ENCODE measurements at places on chromosomes 3 and 15.

DNA sequence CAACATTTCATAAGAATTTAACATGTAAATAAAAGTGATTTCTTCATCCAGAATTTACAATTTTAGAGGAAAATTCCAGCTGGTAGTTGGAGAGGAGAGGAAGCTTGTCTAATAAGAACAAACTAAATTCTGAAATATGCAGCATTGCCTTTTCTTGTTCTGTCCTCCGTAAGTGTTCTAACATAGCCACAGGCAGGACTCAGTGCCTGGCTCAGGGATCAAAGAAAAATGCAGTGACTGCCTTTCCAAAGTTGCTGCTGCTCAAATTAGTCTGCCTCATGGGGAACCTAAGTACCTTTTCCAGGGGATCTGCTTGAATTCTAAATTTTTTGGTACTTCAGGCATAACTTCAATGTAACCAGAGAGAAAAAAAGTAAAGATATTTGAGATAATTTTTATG is 713.0 kb upstream of the CADM2 start:
- no peak for DNase-seq

DNA sequence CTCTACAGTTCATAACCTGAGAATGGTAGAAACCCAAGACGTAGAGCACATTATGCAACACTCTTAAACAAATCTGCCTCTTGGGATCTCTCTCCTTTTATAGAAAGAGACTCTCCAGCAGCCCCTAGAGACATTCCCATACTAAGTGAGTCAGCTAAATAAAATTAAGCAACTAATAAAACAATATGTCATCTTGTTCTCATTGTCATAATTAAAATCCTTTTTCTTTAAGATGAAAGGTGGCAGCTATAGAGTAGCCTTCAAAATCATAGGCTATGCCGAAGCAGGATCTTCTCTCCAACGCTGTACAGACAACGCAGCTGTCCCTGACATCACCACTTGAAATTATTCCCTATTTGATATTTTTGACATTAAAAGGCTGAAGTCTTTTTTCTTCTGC is 790.0 kb downstream of the FHIT start:
- DNase-seq = no peak

DNA sequence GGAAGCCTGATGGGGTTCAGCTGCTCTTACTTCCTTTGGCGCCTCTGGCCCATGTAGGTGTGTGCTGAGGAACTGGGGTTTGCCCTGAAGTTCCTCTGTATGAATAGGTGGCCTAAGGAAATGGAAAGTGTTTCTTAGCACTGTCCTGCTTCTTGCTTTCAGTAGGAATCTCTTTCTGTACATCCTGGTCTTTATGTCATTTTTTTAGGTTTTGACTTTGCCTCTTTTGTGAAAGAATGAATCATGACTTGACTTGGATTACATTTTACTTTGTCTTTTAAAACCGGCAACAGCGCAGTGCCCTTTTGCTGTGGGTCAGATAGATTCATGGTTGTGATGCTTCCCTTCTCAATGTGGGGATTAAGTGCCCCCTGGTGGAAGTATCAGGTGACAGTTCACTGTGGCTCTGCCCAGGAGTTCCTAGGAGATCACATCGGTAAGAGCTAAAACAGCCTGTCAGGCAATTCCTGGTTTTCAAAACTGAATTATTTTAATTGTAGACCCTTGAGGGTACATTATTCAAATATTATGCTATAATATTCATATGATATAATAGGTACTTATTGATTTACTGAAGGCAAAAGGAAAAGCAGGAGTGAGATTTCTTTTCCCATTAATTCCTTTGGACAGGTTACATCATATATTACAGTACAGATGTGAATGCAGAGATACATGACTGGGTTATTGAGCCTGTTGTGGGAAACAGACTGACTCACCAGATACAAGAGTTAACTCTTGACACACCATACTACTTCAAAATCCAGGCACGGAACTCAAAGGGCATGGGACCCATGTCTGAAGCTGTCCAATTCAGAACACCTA is 95.4 kb downstream of the HCN4 start:
- peak; percentile 38 for DNase-seq

DNA sequence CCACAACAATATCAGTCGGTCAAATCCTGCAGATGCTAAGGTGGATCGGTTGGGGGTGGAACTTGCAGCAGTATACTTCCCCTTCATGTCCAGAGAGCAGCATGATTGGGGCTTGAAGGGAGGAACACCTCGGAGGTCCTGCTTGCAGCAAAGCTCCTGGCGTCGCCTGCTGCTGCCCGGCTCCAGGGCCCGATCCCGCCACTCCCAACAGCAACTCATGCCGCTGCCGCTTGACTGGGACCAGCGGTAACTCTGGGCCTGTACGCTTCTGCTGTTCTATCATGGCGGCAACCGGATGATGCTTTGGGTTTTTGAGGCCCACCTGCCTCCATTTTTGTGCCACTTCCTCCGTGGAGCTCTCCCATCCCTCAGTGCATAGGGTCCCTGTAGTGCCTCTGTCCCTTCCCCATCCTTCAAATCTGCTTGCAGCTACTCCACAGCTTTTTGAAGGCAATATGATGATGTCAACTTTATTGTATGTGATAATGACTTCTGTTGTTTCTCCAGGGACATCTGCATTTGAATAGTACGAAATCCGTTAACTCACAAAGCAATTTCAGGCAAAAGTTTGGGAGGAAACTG is 56.3 kb downstream of the KCNAB1 start:
- no peak for DNase-seq

- DNase-seq = peak; percentile 53
These were observed 16.8 kb downstream of the LPP start for GRCh38 chr3:188170461-188171459.

DNA sequence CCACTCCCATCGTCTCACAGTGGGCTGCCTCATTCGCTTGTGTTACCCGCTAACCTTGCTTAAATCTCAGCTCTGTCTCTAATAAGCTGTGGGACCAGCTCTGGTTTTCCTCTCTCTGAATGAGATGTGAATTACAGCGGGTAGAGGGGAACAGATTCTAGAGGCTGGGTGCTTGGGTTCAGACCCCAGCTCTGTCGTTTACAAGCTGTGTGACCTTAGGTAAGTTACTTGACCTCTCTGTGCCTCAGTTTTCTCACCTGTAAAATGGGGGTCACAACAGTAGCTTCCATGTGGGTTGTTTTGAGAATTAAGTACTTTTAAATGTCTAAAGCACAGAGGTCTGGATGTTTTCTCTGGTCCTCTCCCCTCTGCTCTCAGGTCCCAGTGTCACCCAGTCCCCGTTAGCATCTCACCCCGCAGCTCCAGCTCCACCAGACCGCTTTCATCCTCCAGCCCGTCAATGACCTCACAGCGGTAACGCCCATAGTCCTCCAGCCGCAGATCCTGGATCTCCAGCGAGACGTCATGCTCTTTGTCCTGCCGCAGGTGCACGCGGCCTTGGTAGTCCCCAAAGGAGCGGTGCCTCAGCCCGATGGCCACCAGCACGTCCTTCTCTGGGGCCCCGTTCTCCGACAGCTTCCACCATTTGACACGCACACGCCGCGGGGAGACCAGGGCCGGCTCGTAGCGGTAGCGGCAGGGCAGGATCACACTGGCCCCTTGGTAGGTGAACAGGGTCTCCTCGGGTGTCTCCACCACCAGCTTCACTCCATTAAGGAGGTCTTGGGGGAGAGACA is 14.2 kb downstream of the HAPLN3 start:
- DNase-seq = no peak

DNA sequence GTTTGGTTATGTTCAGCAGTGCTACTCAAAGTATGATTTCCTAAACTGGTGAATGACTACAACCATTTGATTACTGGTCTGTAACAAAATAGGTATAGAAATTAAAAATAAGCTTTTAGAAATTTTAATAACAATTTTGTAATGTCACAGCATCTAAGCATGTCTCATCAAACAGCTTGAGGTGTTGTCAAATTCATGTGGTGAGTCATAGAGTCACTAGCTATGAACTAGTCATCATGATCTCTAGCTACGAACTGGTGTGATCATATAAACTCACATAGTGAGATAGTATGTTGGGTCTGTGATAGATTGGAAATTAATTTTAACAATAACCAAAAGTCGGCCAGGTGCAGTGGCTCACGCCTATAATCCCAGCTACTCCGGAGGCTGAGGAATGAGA is 213.9 kb upstream of the RBMS3 start:
- DNase-seq = no peak

GRCh38 chr3:187639927-187640568 is 30.1 kb downstream of the SST start:
- no peak for DNase-seq

DNA sequence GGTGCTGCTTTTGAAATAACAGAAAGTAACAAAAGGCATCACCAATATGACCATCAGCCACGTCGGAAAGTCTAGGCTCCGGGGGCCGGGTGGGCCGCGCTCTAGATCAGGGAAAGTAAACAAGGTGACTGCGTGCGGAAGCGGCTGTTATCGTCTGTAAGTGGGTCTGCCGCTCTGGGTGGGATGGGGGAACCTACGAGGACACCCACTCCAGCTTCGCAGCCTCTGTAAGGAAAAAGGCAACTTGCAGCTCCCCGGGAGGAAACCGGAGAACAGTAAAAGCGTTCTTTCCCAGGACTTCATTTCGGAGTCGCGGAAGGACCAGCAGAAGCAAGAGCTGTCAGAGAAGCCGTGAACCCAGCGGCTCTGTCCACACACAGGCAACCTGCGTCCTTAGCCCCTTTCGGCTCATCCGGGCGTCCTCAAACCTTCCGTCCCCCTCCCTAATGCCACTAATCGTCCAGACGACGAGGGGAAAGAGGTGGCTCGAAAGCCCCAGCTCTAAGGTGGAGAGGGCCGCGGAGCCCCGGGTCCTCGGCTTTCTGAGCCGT is 461 bp downstream of the XRN1 start:
- DNase-seq = peak; percentile 41

GRCh38 chr3:33467786-33468185 is 27.6 kb upstream of the UBP1 start:
- DNase-seq = no peak

- DNase-seq = no peak
These were observed 46.6 kb downstream of the APH1B start for GRCh38 chr15:63323798-63324563.

- DNase-seq = no peak
These were observed 21.8 kb upstream of the CLDN18 start for GRCh38 chr3:137988152-137988551.

DNA sequence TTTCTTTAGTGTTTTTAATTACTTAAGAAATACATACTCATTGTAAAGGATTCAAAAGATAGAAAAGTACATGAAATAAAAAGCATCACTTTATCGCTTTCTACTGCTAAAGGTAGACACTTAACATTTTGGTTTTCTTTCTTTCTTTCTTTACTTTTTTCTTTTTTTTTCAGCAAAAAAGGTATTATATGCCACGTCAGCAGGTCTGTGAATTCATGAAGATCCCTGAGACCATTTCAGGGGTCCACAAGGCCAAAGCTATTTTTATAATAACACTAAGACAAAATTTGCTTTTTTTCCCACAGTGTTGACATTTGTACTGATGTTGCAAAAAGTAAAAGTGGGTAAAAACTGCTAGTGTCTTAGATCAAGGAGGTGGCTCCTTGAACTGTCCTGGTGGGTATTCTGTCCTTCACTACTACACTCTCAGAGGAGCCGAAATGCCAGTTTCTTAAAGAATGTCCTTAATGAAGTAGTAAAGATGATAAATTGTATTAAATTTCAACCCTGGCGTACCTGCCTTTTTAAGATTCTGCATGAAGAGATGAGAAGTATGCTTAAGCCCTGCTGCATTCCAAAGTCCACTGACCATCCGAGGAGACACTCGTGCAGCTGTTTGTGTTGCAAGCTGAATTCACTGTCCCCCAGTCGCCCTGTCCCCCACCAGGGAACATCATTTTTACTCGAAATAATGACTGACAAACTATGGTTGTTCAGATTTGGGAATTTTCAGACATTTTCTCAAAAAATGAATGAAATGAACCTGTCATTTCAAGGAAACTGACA is 106.7 kb upstream of the PIAS1 start:
- no peak for DNase-seq

DNA sequence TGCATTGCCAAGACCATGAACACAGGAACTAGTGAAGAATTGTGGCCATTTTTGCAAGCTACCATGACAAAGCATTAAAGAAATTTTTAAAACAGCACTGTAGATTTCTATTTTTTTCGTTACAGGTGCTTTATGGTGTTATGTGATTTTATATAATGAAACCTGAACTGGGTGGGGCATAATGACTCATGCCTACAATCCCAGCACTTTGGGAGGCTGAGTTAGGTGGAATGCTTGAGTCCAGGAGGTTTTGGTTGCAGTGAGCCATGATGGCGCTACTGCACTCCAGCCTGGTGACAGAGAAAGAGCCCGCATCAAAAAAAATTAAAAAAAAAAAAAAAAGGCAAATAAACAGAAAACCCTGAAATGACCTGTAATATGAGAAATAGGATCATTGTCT is 846.7 kb downstream of the EPHA3 start:
- DNase-seq = no peak

GRCh38 chr3:25897019-25897418 is 107.1 kb downstream of the OXSM start:
- no peak for DNase-seq

DNA sequence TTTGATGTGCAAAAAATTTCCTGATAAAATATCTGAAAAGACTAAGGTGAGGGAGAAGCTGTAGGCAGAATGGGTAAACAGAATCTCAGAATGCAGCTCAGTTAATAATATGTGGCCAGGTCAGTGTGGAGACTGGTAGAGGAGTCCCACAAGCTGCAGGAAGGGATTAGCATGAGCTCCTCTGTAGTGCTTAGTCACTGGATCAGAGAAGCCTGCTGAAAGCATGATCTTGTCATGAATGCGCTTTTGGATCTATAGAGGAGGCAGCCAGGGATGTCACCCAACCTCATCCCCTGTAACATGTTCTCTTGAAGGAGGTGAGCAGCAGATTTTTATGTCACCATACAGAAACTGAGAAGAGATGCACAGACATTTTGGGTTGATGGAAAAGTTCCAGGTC is 1035.3 kb upstream of the GBE1 start:
- no peak for DNase-seq

GRCh38 chr15:52617026-52617425 is 48.2 kb upstream of the ARPP19 start:
- DNase-seq = no peak

GRCh38 chr3:144039661-144040060 is 68.0 kb downstream of the DIPK2A start:
- DNase-seq = no peak

DNA sequence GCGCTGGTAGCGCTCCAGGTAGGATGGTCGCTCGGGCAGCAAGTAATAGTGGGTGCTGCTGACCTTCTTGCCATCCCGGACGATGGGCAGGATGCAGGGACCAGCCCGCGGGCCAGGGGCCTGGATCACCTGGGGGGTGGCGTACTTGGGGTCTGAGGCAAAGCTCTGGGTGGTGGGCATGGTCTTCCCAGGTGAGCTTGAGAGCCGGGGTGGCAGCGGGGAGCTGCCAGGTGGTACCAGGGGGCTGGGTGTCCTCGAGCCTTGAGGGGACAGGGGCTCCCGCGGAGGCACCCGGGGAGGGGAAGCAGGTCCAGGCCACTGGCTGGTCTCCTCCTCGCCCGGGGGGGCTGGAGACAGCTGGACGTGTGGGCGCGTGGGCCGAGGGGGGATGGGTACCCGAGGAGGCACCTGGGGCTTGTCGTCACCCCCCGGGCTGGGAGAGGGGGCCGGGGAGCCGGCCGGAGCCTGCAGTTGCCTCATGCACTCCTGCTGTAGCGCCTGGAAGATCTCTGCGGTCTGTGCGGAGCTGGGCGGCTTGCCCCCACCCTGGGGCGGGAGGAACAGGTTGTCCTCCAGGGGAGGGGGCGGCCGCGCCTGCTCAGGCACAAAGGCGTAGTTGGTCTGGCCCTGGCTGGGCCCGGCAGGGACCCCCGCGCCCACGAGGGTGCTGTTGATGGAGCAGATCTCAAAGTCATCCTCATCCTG is 40.6 kb downstream of the TNK2 start:
- no peak for DNase-seq

- DNase-seq = no peak
These were observed 55.9 kb downstream of the EOMES start for GRCh38 chr3:27666272-27666671.

Measured in activated CD8-positive, alpha-beta memory T cell treated with anti-CD3 and anti-CD28 coated beads, Interleukin-2, amount 50 U/mL, for 4 hours (primary cell).